ENCODE measurements at places on chromosomes 2 and 18. TPM values are rescaled to one million over a fixed set of nuclear protein-coding genes. Genes with fewer than 3 reads are reported as not detected.
A peak's percentile ranks its signal among the peaks of the same experiment; 100 is the strongest.

Gene DUSP2
- total RNA-seq, result 14.0 TPM

- peaks cover 32% of the 10 kb centered on the region for H3K4me1 ChIP-seq
- no peak overlapping the region for H3K4me3 ChIP-seq
- no peak overlapping the region for H3K27ac ChIP-seq
- H3K36me3 ChIP-seq, result no peaks in the 10 kb centered on the region
- DNase-seq, result no peak
- H3K27me3 ChIP-seq, result no peaks in the 10 kb centered on the region
Observed at GRCh38 chr2:98446850-98447249, 2.2 kb downstream of the INPP4A start.

Gene CBLN2
- not detected for total RNA-seq

- no peaks in the 10 kb centered on the region for H3K4me1 ChIP-seq
- H3K4me3 ChIP-seq, result no peak overlapping the region
- H3K27me3 ChIP-seq, result no peaks in the 10 kb centered on the region
- H3K27ac ChIP-seq, result no peak overlapping the region
- DNase-seq, result no peak
- H3K36me3 ChIP-seq, result no peaks in the 10 kb centered on the region
Observed at GRCh38 chr2:39128919-39129391, 8.1 kb upstream of the SOS1 start.

Gene SERPINB3
- 464 TPM for total RNA-seq

Gene MC5R
- total RNA-seq, result 0.74 TPM

Gene DLGAP1
- 3.2 TPM for total RNA-seq

Gene SOWAHC
- 25.5 TPM for total RNA-seq

Gene MRO
- total RNA-seq, result not detected

Gene STK16
- 12.8 TPM for total RNA-seq

Gene CIB4
- not detected for total RNA-seq

Gene PSTPIP2
- total RNA-seq, result 9.1 TPM

GRCh38 chr2:32926708-32927084 is 20.1 kb upstream of the LTBP1 start:
- no peaks in the 10 kb centered on the region for H3K36me3 ChIP-seq
- no peak for DNase-seq
- H3K27me3 ChIP-seq, result no peaks in the 10 kb centered on the region

Gene TRIM43
- not detected for total RNA-seq

- DNase-seq, result no peak
- H3K4me1 ChIP-seq, result no peaks in the 10 kb centered on the region
- no peaks in the 10 kb centered on the region for H3K27me3 ChIP-seq
- no peak overlapping the region for H3K27ac ChIP-seq
Observed at GRCh38 chr2:149021271-149021719, 17.2 kb upstream of the LYPD6B start.

GRCh38 chr2:233422050-233422639 is 67.9 kb downstream of the DGKD start:
- peak; percentile 60 for DNase-seq
- no peaks in the 10 kb centered on the region for H3K27me3 ChIP-seq
- no peak overlapping the region for H3K27ac ChIP-seq
- H3K36me3 ChIP-seq, result no peaks in the 10 kb centered on the region
- H3K4me1 ChIP-seq, result peaks cover 28% of the 10 kb centered on the region
- H3K4me3 ChIP-seq, result no peak overlapping the region

Gene VSNL1
- 19.2 TPM for total RNA-seq

Gene ATP6V1C2
- 134 TPM for total RNA-seq

Gene COL5A2
- 33.1 TPM for total RNA-seq

GRCh38 chr2:18454692-18455235 is 105.7 kb downstream of the RDH14 start:
- H3K36me3 ChIP-seq, result no peaks in the 10 kb centered on the region
- peak overlapping the region; percentile 24 for H3K27ac ChIP-seq
- H3K27me3 ChIP-seq, result no peaks in the 10 kb centered on the region
- no peak for DNase-seq

Measured in vagina (tissue), 2 donors.